Amniotic stem cell (primary cell): ENCODE measurements at places on chromosomes 12 and 14.

DNA sequence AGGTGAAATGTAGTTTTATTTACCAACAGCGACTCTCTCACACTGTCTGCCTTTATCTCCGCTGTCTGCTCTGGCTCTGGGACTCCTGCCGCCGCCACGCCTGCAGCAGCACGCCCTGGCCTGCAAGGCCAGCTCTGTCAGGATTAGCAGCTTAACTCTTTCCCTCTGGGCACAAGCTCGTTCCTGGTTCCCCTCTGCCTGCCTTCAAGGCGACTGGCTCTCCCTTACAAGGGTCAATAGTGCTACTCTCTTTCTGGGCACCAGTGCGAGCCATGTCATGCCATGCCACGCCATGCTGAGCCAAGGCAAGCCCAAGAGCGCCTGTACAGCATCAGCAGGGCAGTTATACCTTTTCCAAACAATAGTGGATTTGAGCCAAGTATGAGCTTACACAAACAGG, 3.6 kb upstream of the CLEC2B start:
- DNase-seq: no peak

DNA sequence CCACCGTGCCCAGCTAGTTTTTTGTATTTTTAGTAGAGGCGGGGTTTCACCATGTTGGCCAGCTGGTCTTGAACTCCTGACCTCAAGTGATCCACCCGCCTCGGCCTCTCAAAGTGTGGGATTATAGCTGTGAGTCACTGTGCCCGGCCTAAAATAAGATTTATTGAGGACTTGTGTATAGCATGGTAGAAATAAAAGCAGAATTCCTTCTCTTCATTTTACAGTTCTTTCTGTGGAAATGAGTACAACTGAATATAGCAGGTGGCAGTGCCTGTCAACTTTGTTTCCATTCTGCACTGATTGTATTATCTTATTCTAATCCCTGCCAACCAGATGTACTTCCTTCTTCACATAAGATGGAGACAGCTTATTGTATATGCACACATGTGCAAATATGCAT, 41.0 kb downstream of the DIP2B start:
- DNase-seq: no peak

- DNase-seq: no peak
These were observed 199.4 kb upstream of the NUDT4 start for GRCh38 chr12:93178154-93178878.

DNA sequence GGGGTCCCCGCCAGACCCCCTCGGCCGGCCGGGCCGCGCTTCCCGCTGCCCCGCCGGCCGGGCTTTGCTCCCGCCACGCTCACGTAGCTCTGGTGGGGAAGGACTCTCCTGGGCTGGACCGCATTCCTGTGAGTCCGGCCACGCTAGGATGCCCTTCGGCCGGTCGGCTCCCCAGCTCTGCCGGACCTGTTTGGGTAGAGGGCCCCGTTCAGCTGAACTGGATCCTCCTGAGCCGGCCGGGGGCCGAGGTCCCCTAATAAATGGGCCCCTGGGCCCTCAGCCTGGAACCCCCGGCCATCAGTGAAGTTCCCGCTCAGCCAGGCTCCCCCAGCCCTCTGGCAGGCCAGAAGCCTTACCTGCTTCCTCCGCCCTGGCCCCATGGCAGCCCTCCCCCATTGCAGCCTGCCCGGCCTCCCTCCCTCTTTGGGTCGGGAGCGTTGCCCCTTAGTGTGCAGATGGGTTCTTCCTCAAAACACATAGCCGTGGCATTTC, 593 bp downstream of the UNC119B start:
- no peak for DNase-seq
